Stimulated activated CD8-positive, alpha-beta memory T cell treated with anti-CD3 and anti-CD28 coated beads, Interleukin-4, amount 100 ng/mL, for 4 hours (primary cell): ENCODE measurements at places on chromosomes 5 and 9.

DNA sequence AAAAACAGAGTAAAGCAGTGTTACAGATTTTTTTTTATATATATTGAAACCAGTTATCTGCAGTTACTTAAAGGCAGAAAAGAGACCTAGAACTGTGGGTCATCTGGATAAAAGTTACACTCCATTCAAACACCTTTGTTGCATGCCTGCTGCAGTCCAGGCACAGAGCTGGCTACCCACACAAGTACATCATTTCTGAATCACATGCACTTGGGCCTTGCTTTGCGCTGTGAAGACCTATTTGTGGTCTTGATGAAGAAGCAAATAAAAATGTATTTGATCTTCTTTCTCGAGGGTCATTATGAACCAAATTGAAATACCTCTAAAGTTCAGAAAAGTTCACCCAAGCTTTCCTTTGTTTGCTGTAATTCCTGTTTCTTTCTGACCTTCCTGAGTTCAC, 503.0 kb upstream of the ZNF608 start:
- DNase-seq: no peak

DNA sequence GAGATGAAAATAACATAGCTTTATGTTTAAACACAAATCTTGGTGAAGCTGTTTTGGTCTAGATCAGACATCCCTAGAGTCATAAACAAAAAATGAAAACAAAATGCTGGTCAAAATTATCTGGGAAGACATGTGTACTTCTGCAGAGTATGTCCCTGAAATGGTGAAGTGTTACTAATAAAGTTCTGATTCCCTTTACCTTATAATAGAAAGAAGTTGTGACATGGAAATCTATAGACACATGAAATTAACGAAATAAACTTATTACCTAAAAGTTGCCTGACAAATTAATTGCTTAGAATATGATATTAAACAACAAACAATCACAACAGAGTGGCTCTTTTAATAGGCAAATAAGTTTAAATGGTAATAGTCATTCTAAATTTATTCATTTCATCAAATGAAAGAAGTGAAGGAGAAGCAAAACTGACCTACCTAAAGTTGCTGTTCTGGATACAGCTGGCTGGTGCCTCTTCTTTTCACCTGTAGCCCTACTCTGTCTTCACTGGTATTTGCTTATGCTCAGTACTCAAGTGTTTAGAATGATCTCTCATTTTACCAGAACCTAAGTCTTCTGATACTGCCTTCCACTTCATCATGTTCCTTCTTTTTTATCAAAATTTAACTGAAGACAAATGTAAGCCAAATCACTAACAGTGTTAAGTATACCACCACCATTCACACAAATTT, 38.8 kb downstream of the FNIP1 start:
- no peak for DNase-seq

GRCh38 chr9:20028849-20029231, 240.0 kb upstream of the SLC24A2 start:
- no peak for DNase-seq

DNA sequence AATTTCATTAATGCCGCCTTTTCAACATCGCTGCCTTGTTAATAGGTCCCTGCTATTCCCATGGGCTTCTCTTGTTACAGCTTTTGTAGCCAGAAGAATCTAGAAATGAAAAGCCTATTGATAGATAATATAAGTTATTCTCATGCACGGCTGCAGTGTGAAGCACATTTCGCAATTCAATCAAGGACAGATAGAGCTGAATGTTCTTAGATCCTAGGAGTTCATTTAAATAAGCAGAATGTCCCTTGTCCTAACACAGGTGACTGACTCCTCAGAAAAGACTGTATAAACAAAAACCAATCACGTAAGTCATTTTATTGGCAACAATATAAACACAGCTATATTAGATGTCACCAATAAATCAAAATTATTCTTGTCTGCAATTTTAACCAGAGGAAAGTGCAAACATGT, 9.4 kb downstream of the GLIS3 start:
- DNase-seq: no peak

DNA sequence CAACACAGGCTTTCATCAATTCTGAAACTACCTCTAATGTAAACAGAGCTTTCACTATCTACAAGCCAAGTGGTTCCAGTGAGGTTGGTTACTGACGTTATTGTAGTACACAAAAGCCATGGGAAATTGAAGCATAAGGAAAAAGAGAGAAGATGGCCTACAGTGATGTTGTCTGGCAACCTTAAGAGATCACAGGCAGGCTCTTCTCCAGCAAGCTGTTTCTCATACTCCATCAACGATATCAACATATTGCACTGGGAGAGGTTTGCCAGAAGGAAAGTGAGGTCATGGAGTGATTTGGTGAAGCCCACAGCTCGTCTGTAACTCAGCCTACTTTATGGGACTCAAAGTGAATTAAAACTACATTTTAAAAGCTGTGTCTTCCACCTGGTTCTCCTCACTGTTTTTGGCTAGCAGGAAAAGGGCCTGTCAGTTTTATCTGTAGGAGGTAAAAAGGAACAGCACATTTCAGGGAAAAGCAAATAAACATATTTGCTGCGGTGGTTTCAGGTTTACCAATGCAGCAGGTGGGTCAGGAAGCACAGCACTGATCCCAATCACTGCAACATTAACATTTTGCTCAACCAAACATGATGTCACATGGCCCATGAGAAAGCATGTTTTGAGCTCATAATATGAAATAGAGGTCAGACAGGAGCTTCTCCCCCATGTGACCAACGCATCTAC, 72.9 kb downstream of the ARSB start:
- DNase-seq: no peak

DNA sequence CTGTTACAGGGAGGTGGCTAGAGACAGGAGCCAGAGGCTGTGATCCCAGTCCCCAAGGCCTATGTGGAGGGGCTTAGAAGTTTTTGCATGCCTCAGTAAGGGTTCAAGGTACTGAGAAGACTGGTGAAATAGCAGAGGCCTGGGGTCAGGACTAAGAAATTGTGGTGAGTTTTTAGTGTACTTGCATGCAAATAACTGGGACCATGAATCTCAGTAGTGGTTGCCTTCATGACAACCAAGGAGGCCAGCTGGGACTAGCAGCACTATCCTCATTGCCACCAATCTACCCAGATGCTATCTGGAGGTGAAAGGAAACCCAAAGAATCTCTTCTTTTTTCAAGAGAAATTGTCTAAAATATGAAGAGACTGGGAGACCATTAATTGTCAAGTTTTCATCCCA, 395.1 kb downstream of the CETN3 start:
- no peak for DNase-seq

GRCh38 chr5:32163785-32164184, 10.3 kb downstream of the GOLPH3 start:
- no peak for DNase-seq

- no peak for DNase-seq
Observed at GRCh38 chr5:131242728-131243255, 21.1 kb upstream of the CDC42SE2 start.

DNA sequence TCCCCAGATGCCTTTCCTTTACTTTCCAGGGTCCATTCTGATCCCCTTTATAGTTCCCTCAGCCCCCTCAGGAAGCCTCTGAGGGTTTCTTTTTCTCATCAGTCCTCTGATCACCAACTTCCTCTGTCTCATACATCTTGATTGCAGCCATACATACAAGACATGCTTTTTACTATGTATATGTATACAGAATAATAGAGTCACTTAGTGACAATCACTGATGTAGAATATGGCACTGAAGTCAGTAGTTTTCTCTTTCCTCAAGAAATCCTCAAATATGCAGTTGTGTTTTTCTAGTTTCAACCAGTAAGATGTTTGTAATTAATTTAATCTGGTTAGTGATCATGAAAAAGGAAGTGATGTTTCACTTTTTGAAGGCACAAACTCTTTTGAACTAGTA, 364.1 kb downstream of the MAN2A1 start:
- no peak for DNase-seq

GRCh38 chr5:76715736-76716455, at the start of gene F2R:
F2R (plus strand) TSS chr5:76716126; CDS start chr5:76716308, 182 bp downstream.
- DNase-seq: no peak

DNA sequence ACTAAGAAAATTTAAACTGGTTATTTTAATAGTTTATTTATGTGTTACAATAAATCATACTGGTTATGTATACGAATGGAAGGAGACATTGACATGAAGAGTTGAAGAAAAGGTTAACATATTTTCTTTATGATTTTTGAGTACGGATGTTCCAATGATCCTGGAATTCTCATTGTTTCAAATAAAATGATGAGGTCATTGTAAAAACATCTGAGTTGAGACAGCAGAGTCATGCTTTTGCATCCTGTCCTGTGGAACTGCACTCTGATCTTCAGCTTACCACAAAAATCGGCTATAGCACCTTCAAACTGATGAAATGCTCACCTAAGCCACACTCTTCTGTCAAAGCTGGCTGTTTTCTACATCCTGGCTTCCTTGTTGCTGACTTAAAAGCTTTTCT, 67.8 kb downstream of the PTCD2 start:
- DNase-seq: no peak

- no peak for DNase-seq
Observed at GRCh38 chr5:97943036-97943435, 760.0 kb upstream of the RIOK2 start.

DNA sequence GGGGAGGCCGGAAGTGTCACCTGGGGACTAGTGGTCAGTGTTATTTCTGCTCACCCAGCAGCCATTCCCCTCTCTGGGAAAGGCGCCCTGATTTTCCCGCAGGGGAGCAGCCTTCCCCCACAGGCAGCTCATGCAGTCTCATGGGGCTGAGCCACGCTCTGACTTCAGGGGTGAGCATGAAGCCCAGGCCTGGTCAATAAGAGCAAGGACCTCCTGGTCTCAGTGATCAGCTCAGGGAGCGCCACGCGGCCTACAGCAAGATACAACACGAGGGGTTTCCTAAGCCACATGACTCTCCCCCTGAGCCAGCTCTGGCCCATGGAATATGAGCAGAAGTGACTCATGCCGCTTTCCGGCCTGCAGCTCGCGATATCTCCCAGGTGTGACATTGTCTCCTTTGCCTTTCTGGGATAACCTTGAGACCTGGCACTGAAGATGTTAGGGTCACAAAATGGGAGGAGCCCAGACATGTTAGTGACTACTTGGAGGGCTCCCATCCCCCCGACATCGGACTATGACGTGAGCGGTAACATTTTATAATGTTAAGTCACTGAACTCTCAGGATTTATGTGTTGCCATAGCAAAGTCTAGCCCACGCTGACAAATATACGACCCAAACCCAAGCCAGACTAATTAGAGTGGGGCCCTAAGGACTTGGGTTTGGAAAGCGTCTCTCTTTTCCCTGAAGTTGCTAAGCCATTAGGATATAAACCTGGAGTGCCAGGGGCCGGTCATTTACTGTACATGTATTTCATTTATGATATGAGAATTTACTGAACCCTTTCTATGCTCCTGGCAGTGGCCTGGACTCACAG, 46.5 kb upstream of the GFPT2 start:
- DNase-seq: no peak

DNA sequence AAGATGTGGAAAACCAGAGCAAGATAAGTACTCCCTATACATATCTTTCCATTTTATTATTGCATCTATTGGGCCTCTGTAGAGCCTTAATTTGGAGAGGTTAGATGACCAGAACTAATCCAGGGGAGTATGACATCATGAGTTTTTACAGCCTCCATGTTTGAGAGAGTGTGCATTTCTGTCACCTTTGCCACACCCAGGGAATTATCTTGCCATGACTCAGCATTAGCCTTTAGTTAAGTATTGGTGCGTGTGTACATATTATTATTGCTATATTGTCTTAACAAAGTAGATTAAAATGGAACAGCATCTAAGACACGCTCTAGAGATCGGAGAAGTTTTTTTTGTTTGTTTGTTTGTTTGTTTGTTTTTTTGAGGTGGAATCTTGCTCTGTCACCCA, 27.6 kb downstream of the DIMT1 start:
- DNase-seq: no peak

DNA sequence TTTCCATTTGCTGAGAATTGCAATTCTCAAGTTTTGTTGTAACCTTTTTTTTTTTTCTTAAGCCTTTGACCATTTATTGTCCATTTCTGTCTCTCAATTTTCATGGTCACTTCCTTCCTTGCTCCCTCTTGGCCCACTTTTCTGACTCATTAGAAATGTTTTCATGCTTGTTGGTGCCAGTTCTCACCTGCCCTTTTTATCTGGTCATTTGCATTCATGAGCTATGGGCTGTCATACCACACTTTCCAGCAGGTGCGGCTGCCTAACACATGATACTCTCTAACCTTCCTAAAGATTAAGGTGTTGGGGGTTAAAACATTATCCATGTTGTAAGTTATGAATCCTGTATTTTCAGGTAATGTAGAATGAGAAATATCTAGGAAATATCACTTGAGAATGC, 150.5 kb upstream of the TLX3 start:
- no peak for DNase-seq
